ENCODE measurements at places on chromosomes 11 and 22.
A peak's percentile ranks its signal among the peaks of the same experiment; 100 is the strongest.

DNA sequence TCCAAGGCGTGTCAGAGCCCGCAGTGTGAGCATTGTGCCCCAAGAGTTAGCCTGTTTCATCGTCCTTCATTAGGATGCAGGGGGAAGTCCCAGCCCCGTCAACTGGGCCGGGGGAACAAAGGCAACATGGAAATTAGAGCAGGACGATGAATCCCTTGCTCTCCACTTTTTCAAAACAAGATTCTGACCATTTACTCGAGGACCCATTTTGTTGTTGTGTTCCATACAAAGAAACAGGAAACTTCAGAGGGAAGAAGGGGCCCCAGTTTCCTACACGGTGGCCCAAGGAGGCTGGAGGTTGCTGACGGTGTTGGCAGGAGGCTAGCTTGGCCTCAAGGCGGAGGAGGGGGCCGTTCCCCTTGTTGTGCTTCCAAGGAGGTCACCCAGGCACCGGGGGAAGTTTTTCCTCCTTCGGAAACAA is 44.0 kb upstream of the SLC1A2 start:
- no peak for DNase-seq
- no peak overlapping the region for H3K27ac ChIP-seq
- H3K27me3 ChIP-seq, result no peaks in the 10 kb centered on the region
- no peaks in the 10 kb centered on the region for H3K4me1 ChIP-seq
- no peaks in the 10 kb centered on the region for H3K36me3 ChIP-seq

GRCh38 chr22:20786048-20786447 is 12.1 kb downstream of the SERPIND1 start:
- DNase-seq, result no peak
- peaks cover 34% of the 10 kb centered on the region for H3K36me3 ChIP-seq
- H3K27me3 ChIP-seq, result no peaks in the 10 kb centered on the region

GRCh38 chr11:72535194-72535547 is 100.8 kb upstream of the CLPB start:
- H3K27me3 ChIP-seq, result no peaks in the 10 kb centered on the region
- H3K36me3 ChIP-seq, result no peaks in the 10 kb centered on the region
- no peak overlapping the region for H3K27ac ChIP-seq
- no peaks in the 10 kb centered on the region for H3K4me1 ChIP-seq
- H3K4me3 ChIP-seq, result no peak overlapping the region

DNA sequence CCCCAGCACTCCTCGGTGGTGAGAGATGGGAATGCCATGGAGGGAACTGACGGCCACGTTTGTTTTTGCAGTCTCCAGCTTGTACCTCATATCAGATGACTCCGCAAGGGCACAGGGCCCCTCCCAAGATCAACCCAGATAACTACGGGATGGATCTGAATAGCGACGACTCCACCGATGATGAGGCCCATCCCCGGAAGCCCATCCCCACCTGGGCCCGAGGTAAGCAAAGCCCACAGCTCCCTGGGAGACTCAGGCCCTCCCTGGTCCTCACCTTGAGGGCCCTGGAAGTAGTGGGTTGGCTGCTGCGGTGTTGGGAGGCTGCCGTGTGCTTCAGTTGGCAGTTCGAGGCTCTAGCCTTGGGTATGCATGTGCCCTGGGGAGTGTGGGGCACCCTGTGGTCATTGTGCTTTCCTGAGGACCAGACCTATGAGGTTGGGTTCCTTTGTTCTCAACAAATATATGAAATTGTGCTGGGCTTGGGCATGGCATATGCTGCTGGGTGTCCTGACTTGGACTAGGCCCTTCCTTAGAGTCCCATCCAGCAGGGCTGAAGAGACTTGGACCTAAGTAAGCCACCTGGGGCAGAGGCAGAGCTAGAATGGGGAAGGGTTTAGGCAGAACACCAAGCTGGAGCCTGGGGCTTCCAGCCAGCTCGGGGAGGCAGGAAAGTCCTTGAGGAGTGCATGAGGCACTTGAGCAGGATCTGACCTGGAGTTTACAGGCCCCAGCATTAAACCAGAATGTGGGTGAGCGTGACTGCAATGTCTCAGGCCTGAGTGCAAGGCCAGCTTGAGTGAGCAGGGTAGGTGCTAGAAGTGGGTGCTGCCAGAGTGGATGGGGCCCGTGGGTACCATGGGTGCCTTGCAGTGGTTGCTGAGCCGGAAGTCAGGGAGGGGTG is 26.4 kb downstream of the INCENP start:
- no peak overlapping the region for H3K27ac ChIP-seq
- H3K4me3 ChIP-seq, result no peak overlapping the region
- no peaks in the 10 kb centered on the region for H3K27me3 ChIP-seq
- DNase-seq, result peak; percentile 27
- H3K4me1 ChIP-seq, result no peaks in the 10 kb centered on the region

DNA sequence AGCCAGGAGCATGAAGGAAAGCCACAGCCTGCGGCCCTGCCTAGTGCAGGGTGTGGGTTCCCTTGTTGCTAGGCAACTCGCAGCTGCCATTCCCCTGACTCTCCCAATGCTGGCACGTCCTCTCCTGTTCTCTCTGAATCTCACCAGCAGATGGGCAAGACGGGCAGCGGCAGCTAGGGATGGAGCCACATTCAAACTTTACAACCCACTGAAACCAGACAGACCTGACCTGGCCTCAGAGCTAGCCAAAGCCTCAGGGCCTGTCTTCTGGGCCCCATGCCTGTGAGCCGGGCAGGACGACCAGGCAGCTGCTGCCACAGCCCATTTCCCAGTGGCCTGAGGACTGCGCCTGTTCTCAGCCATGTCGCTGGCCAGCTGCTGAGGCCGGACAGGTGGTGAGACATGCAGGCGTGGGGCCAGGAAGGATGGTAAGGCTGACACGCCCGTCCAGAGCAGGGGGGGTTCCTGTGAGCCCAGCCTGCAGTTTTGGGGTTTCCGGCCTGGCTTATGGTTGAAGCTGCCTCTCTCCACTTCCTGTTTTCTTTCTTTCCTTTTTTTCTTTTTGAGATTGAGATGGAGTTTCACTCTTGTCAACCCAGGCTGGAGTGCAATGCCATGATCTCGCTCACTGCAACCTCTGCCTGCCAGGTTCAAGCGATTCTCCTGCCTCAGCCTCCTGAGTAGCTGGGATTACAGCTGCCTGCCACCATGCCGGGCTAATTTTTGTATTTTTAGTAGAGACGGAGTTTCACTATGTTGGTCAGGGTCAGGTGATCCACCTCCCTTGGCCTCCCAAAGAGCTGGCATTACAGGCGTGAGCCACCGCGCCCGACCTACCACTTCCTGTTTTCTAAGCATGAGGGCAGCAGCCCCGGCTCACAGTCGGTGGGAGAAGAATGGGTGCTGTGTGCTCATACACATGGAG is 4.1 kb downstream of the SUN2 start:
- H3K4me3 ChIP-seq, result peak overlapping the region; percentile 12
- H3K27me3 ChIP-seq, result no peaks in the 10 kb centered on the region

DNA sequence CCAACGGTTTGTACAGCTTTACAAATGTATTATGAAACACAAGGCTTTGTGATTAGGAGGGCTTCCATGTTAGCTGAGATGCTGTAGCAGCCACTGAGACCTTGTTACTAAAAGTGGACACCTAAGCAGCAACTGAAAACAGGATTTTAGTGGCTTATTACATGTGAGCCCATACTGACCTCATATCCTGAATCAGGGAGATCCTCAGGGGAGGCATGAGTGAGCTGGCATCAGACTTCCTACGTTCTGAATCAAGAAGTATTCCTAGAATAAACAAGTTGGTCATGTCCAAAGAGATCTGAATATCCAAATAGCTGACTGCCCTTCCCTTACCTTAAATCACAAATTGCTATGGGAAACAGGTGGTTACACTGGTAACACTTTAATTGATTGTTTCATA is 59.1 kb upstream of the SCUBE2 start:
- H3K4me1 ChIP-seq, result no peaks in the 10 kb centered on the region
- peaks cover 22% of the 10 kb centered on the region for H3K36me3 ChIP-seq
- no peaks in the 10 kb centered on the region for H3K27me3 ChIP-seq
- DNase-seq, result no peak

- no peak overlapping the region for H3K27ac ChIP-seq
- DNase-seq, result no peak
- H3K4me3 ChIP-seq, result no peak overlapping the region
- H3K36me3 ChIP-seq, result no peaks in the 10 kb centered on the region
- H3K27me3 ChIP-seq, result no peaks in the 10 kb centered on the region
Measured at GRCh38 chr22:35882211-35883030, 146.2 kb downstream of the RBFOX2 start.

DNA sequence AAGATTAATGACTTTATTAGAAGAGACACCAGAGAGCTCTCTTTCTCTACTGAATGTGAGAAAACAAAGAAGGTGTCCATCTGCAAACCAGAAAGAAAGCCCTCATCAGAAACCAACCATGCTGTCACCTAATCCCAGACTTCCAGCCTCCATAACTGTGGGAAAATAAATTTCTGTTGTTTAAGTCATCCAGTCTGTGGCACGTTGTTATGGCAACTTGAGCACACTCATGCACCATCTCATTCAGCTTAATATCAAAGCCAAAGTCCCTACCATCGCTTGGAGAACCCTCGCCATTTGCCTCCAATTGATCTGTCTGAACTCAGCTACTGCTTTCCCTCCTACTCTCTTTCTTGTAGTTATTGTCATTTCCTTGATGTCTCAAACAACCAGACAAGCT is 766.1 kb upstream of the ARHGAP42 start:
- H3K27me3 ChIP-seq, result no peaks in the 10 kb centered on the region
- no peak overlapping the region for H3K4me3 ChIP-seq

DNA sequence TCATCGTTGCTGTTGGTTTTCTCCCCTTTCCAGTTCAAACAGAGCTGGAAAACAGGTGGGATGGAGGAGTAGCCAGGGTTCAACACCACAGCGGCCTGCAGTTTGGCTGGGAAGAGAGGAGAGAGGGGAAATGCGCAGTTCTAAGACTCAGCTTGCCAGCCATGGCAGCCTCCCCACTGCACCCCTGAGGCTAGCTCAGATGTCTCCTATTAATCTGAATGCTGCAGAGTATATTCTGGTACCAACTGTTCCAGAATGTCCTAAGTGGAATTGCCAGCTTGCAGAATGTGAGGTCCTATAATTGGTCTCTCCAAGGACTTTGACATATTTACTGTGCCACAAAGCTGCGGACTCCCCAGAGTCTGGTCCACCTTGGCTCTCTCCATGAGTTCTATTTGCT is 32.0 kb downstream of the NEFH start:
- no peaks in the 10 kb centered on the region for H3K36me3 ChIP-seq
- no peaks in the 10 kb centered on the region for H3K4me1 ChIP-seq
- no peak overlapping the region for H3K4me3 ChIP-seq
- no peak for DNase-seq
- no peaks in the 10 kb centered on the region for H3K27me3 ChIP-seq
- no peak overlapping the region for H3K27ac ChIP-seq

DNA sequence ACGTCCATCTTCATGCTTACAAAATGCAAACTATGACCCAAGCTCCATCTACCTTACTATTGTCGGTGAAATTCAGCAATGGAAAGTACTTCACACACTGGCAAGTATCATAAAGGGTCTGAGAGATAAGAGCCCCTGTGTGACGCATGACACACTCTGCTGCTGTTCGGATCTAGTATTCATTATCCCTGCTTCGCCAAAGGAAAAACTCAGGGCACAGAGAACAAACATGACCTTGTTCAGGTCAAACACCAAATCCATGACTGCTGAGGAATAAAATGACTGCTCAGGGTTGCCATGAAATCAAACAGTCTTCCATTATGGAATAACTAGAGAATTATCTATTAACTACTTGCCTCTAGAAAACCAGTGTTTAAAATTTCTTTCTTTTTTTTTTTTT is 73.0 kb downstream of the MICAL3 start:
- H3K4me1 ChIP-seq, result no peaks in the 10 kb centered on the region
- no peaks in the 10 kb centered on the region for H3K27me3 ChIP-seq
- DNase-seq, result no peak
- no peak overlapping the region for H3K4me3 ChIP-seq
- H3K36me3 ChIP-seq, result no peaks in the 10 kb centered on the region
- no peak overlapping the region for H3K27ac ChIP-seq

GRCh38 chr22:18120857-18121256 is 10.2 kb downstream of the TUBA8 start:
- no peaks in the 10 kb centered on the region for H3K4me1 ChIP-seq
- no peak for DNase-seq
- H3K27me3 ChIP-seq, result no peaks in the 10 kb centered on the region
- no peak overlapping the region for H3K27ac ChIP-seq

DNA sequence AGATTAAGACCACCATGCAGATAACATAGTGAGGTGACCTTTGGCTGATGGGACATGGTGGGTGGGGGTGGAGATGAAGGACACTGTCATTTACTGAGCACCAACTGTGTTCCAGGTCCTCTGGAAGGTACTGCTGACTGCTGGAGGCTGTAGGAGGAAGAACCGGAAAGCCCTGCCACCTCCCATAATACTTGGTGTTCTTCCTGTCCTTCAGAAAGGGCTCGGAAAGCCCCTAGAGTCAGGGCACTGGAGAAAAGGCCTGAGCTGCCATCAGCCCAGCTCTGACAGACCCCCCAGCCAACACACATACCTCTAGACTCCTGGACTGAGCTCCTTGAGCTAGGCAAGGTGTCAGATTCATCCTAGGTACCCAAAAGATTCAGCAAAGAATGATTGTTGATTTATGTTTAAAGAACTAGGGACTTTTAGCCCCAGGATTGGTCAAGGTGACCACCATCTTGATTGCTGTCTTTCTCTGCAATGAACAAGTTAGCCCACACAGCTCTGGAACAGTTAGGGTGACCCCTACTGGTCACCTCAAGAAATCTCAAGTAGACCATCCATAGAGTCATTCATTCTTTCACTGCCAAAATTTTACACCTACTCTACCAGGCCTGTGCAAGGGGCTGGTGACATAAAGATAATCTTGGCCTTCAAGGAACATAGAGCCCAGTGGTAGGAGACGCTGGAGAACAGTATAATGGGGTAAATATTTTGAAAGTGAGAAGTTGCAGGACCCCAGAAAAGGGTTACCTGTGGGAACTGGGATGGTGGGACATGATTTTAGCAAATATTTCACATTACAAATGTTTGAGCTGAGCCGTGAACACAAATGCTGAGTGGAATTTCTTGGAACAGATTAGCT is 39.4 kb downstream of the IRAG1 start:
- peaks cover 20% of the 10 kb centered on the region for H3K4me1 ChIP-seq
- H3K27ac ChIP-seq, result peak overlapping the region; percentile 83
- no peak overlapping the region for H3K4me3 ChIP-seq
- no peaks in the 10 kb centered on the region for H3K27me3 ChIP-seq

DNA sequence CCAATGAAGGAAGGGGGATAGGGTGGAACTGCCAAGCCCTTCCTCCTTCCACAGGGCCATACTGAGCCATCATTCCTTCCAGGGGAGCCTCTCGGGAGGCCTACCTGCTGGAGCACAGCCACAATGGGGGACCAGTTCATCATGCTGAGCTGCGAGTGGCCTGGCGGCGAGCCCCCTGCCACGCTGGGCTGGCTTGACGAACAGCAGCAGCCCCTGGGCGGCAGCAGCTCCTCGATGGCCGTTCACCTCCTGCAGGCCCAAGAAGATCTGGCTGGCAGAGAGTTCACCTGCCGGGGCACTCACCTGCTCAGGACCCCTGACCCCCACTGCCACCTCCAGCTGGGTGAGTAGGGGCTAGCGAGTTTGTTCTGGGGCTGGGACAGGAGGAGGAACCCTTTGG is 5.9 kb downstream of the VSIG10L2 start:
- H3K4me1 ChIP-seq, result no peaks in the 10 kb centered on the region
- H3K4me3 ChIP-seq, result no peak overlapping the region
- H3K27me3 ChIP-seq, result no peaks in the 10 kb centered on the region

- H3K27ac ChIP-seq, result peak overlapping the region; percentile 17
- peaks cover 85% of the 10 kb centered on the region for H3K36me3 ChIP-seq
- peak; percentile 66 for DNase-seq
- no peaks in the 10 kb centered on the region for H3K4me1 ChIP-seq
- H3K4me3 ChIP-seq, result no peak overlapping the region
- no peaks in the 10 kb centered on the region for H3K27me3 ChIP-seq
Measured at GRCh38 chr11:75280227-75280701, 39.7 kb downstream of the TPBGL start.

GRCh38 chr11:11735586-11735985 is 106.2 kb upstream of the USP47 start:
- H3K27ac ChIP-seq, result no peak overlapping the region

Measured in Peyer's patch (tissue), 4 donors.